ENCODE measurements at places on chromosomes 11 and 22. TPM values are rescaled to one million over a fixed set of nuclear protein-coding genes. Genes with fewer than 3 reads are reported as not detected.

DNA sequence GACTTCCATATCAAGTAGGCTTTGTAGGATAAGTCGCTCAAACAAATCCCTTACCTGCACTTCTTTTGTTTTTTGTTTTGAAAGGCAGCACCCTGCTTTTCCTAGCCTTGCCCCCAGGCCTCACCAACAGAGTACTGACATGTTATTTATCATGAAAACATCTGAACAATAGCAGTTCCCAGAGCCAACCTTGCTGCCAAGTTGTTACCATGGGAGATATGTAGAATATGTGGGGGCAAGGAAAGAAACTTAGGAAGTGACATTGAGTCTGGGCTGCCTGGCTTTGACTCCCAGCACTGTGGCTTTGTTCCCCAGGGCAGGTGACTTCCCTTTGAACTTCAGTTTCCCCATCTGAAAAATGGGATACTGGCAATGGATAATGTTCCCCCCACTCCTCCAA lies 53.4 kb upstream of the CRYBB3 start:
- no peak overlapping the region for H3K4me3 ChIP-seq
- no peaks in the 10 kb centered on the region for H3K36me3 ChIP-seq
- no peaks in the 10 kb centered on the region for H3K27me3 ChIP-seq
- H3K27ac ChIP-seq: no peak overlapping the region
- no peaks in the 10 kb centered on the region for H3K4me1 ChIP-seq

GRCh38 chr11:128563308-128563707 lies 24.1 kb downstream of the ETS1 start:
- H3K27me3 ChIP-seq: no peaks in the 10 kb centered on the region
- peak overlapping the region; percentile 61 for H3K27ac ChIP-seq
- H3K4me3 ChIP-seq: no peak overlapping the region
- peaks cover 53% of the 10 kb centered on the region for H3K4me1 ChIP-seq
- no peaks in the 10 kb centered on the region for H3K36me3 ChIP-seq

DNA sequence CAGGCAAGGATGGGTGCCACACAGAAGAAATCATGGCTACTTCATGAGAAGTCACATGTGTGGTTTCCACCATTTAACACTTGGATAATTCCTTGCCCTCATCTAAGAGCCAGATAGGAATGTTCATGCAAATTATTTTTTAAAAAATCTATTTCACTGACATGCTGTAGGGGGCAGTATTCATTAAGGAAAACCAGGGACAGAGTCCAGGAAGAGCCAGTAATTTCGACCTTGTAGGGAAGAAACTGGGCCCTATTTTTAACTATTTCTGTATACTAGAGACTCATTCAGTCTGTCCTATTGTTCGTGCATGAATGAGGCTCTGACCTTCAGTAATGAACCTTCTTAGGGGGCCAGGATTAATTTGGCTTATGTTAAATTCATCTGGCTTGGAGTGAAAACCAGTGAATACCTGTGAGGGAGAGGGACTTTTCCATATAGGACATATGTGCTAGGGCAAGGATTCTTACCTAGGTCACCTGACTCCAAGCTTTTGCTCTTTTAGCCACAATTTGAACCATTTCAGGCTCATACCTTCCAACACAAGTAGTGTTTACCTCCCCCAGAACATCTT lies 192.7 kb downstream of the NAV2 start:
- H3K27me3 ChIP-seq: no peaks in the 10 kb centered on the region
- H3K36me3 ChIP-seq: no peaks in the 10 kb centered on the region
- no peak overlapping the region for H3K4me3 ChIP-seq
- H3K27ac ChIP-seq: no peak overlapping the region
- DNase-seq: no peak
- H3K4me1 ChIP-seq: no peaks in the 10 kb centered on the region

DNA sequence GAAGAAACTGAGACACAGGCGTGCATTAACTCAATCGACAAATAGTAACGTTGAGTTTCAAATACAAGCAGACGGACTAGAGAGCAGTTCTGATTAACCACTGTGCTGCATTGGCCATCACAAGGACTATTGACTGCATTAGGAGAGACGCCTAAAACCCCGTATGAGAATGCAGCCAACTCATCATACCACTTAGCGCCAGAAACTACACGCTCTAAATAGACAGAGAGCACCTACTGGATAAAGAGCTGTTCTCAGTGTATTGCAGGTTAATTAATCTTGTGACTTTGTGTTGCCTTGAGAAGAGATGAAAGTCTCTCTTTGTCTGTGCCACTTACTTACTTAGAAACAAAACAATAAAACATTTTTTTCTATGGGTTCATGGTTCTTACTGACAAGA lies 484.0 kb downstream of the OPCML start:
- H3K27me3 ChIP-seq: no peaks in the 10 kb centered on the region
- no peak overlapping the region for H3K4me3 ChIP-seq
- no peak overlapping the region for H3K27ac ChIP-seq
- H3K4me1 ChIP-seq: no peaks in the 10 kb centered on the region
- no peaks in the 10 kb centered on the region for H3K36me3 ChIP-seq

DNA sequence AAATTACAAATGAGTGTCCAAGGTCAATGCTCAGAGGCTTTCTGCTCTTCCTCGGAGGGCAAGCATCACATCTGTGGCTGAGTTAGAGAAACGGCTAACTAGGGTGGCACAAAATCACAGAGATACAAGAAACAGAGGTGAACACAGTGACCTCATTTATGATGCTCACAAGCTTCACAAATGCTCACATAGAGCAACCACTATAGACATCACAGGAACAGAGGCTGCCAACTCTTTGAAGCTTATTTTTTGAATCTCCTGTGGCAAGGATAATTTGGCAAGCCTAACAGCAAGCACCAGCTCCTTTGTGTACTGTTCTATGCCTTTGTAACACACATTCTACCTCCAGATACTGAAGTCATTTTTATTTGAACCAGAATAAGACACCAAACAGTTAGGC lies 416.5 kb upstream of the DDI1 start:
- H3K4me3 ChIP-seq: no peak overlapping the region
- H3K4me1 ChIP-seq: no peaks in the 10 kb centered on the region
- no peak overlapping the region for H3K27ac ChIP-seq

DNA sequence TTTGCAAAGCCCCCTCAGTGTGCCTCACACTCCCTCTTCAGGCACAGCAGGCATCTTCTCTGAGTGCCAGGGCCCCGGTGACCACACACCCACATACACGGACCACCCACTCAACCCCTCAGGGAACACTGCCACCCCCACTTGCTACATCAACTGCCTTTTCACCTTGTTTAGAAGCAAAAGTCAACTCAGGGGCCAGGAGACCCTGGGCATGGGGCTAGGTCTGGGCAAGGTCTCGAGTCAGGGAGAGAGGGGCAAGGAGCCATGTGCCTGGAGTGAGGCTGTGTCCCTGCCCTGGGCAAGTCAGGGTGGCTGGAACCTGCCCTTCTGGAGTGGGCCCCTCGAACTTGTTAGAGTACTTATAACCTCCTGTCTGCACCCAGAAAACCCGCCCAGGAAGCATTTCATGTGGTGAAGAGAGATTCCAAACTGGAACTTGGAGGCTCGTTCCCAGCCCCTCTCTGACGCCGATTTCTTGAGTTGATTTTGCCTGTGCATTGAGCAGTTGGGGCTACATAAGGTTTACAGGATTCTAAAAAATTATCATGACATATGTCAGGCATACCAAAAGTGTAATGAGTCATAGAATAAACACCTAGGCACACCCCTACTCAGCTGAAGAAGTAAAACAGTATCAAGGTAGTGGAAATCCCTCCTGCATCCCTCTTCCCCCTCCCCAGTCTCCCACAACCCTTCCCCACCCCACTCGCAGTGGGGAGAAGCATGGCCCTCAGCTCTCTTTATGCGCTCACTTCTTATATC lies 74.3 kb downstream of the MYEOV start:
- DNase-seq: no peak
- no peak overlapping the region for H3K27ac ChIP-seq
- no peaks in the 10 kb centered on the region for H3K4me1 ChIP-seq
- no peaks in the 10 kb centered on the region for H3K27me3 ChIP-seq

- peaks cover 12% of the 10 kb centered on the region for H3K36me3 ChIP-seq
- H3K27me3 ChIP-seq: no peaks in the 10 kb centered on the region
- no peak for DNase-seq
These were observed 31.7 kb downstream of the POLR3H start for GRCh38 chr22:41512421-41513194.

- H3K4me3 ChIP-seq: no peak overlapping the region
- H3K27me3 ChIP-seq: no peaks in the 10 kb centered on the region
- no peak for DNase-seq
- no peaks in the 10 kb centered on the region for H3K4me1 ChIP-seq
- no peaks in the 10 kb centered on the region for H3K36me3 ChIP-seq
These were observed 277.6 kb upstream of the SYN3 start for GRCh38 chr22:33335611-33336279.

DNA sequence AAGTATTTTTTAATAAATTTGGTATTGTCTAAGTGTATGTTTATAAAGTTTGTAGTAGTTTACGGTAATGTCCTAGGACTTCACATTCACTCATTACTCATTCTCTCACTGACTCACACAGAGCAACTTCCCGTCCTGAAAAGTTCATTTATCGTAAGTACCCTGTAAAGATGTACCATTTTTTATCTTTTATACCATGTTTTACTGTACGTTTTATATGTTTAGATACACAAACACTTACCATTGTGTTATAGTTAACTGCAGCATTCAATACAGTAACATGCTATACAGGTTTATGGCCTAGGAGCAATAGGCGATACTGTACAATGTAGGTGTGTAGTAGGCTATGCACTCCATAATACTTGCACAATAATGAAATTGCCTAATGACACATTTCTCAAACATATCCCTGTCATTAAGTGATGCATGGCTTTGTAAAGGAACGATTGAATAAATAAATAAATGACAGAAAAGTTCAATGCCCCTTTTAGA lies 12.5 kb upstream of the CARD18 start:
- H3K36me3 ChIP-seq: no peaks in the 10 kb centered on the region
- no peaks in the 10 kb centered on the region for H3K4me1 ChIP-seq
- no peaks in the 10 kb centered on the region for H3K27me3 ChIP-seq
- H3K4me3 ChIP-seq: no peak overlapping the region

DNA sequence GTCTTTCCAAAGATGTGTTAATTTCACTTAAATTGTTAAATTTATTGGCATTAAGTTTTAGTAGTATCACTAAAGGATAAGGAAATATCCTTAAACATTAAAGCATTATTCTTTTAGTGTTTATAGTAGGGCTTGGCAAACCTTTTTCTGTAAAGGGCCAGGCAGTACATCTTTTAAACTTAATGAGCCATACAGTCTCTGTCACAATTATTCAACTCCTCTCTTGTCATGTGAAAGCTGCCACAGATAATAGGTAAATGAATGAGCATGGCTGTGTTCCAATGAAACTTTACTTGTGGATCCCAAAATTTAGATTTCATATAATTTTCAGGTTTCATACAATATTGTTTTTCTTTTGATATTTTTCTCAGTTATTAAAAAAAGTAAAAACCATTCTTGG lies 268.2 kb upstream of the C11orf87 start:
- no peaks in the 10 kb centered on the region for H3K27me3 ChIP-seq
- no peak for DNase-seq
- H3K27ac ChIP-seq: no peak overlapping the region
- no peaks in the 10 kb centered on the region for H3K4me1 ChIP-seq
- no peaks in the 10 kb centered on the region for H3K36me3 ChIP-seq
- no peak overlapping the region for H3K4me3 ChIP-seq

- no peaks in the 10 kb centered on the region for H3K27me3 ChIP-seq
- peaks cover 48% of the 10 kb centered on the region for H3K36me3 ChIP-seq
- DNase-seq: no peak
- H3K27ac ChIP-seq: no peak overlapping the region
- no peak overlapping the region for H3K4me3 ChIP-seq
- H3K4me1 ChIP-seq: no peaks in the 10 kb centered on the region
These were observed 108.2 kb downstream of the BCR start for GRCh38 chr22:23288301-23289129.

GRCh38 chr22:47691152-47691895 lies 928.9 kb downstream of the TBC1D22A start:
- H3K36me3 ChIP-seq: no peaks in the 10 kb centered on the region
- no peak overlapping the region for H3K27ac ChIP-seq
- no peaks in the 10 kb centered on the region for H3K27me3 ChIP-seq
- H3K4me3 ChIP-seq: no peak overlapping the region
- no peak for DNase-seq

DNA sequence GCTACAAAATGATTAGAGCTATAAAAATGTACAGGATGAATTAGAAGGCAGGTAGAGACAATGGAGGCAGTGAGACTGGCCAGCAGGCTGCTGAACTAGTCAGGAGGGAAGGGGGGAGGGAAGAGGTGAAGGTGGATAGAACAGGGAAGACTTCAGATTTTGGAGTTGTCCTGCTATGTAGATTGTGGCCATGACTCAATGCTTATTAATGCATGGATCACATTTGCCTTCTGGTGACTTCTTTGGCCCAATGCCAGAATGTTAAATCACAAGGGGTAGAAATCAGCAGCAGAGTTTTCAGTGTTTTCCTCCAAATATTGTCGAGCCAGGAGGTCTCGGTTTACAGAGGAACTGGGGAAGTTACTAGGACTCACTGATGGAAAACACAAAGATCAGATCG lies 346.6 kb downstream of the AASDHPPT start:
- H3K27ac ChIP-seq: no peak overlapping the region
- DNase-seq: no peak
- H3K4me3 ChIP-seq: no peak overlapping the region
- H3K4me1 ChIP-seq: no peaks in the 10 kb centered on the region
- no peaks in the 10 kb centered on the region for H3K27me3 ChIP-seq
- H3K36me3 ChIP-seq: no peaks in the 10 kb centered on the region

DNA sequence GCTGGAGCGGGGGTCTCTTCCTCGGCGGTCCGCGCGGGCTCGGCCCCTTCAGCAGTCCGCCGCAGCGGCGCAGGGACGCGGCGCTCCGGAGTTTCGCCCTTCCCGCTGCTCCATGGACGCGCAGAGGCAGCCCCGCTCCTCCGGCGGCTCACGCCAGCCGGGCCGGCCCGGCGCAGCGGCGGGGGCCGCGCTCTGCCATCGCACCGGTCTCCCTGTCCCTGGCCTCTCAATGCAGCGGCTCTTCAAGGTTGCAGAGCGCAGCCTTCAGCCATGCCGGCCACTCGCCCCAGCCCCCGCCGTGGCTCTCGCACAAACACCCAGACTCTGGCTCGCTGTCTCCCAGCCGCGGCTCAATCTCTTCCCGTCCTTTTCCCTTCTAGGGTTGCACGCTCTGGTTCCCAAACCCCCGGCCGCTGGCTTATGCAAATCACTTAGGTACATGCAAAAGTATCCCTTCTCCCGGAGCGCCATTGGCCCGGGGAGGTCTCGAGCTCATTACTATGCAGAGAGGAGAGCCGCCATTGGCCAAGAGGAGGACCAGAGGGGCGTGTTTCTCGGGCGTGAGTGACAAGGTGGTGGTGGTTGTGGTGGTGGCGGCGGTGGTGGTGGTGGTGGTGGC lies at the start of gene LGR4:
LGR4 (minus strand) TSS at position 393 of the 619 bp plus-strand sequence. CDS start 488 bp downstream, outside the sequence.
- H3K27me3 ChIP-seq: no peaks in the 10 kb centered on the region
- DNase-seq: peak; percentile 80
- no peaks in the 10 kb centered on the region for H3K36me3 ChIP-seq
- H3K4me1 ChIP-seq: peaks cover 11% of the 10 kb centered on the region
- peak within 1 kb of the TSS; percentile 57 for H3K4me3 ChIP-seq
- no peak within 1 kb of the TSS for H3K27ac ChIP-seq

- H3K4me1 ChIP-seq: no peaks in the 10 kb centered on the region
- no peak for DNase-seq
- H3K27me3 ChIP-seq: no peaks in the 10 kb centered on the region
- H3K36me3 ChIP-seq: no peaks in the 10 kb centered on the region
- no peak overlapping the region for H3K4me3 ChIP-seq
These were observed 21.0 kb downstream of the LDLRAD3 start for GRCh38 chr11:35964841-35965240.

GRCh38 chr11:133898770-133899115 lies 53.4 kb upstream of the SPATA19 start:
- no peak overlapping the region for H3K4me3 ChIP-seq
- no peaks in the 10 kb centered on the region for H3K36me3 ChIP-seq
- peaks cover 17% of the 10 kb centered on the region for H3K4me1 ChIP-seq
- DNase-seq: no peak

The MYBPC3 gene
- 0.67 TPM for total RNA-seq

The TTLL8 gene
- total RNA-seq: not detected

The PNPLA5 gene
- total RNA-seq: not detected

The TNKS1BP1 gene
- 8.1 TPM for total RNA-seq

The GRAP2 gene
- 13.5 TPM for total RNA-seq

The SEC14L6 gene
- total RNA-seq: not detected

Measured in B cell (primary cell).